ENCODE measurements at places on chromosomes 4 and X.

DNA sequence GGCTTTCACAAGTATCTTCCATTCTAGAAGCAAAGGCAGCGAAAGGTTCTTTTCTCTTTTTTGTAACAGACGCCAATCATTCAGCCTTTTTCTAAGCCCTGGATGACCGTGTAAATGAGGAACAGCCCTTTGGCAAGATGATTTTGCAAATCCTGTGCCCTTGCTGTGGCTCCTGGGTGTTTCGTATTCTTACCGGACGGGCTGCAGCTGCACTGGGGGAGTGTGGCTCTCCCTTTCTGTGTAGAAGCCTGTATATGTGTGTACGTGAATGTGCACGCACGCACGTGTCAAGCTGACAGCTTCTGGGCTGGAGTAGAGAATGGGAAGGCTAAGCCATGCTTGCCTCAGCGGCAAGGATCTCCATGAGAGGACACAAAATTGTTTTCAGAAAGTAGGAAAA lies 8.2 kb downstream of the GRPEL1 start:
- DNase-seq: no peak

DNA sequence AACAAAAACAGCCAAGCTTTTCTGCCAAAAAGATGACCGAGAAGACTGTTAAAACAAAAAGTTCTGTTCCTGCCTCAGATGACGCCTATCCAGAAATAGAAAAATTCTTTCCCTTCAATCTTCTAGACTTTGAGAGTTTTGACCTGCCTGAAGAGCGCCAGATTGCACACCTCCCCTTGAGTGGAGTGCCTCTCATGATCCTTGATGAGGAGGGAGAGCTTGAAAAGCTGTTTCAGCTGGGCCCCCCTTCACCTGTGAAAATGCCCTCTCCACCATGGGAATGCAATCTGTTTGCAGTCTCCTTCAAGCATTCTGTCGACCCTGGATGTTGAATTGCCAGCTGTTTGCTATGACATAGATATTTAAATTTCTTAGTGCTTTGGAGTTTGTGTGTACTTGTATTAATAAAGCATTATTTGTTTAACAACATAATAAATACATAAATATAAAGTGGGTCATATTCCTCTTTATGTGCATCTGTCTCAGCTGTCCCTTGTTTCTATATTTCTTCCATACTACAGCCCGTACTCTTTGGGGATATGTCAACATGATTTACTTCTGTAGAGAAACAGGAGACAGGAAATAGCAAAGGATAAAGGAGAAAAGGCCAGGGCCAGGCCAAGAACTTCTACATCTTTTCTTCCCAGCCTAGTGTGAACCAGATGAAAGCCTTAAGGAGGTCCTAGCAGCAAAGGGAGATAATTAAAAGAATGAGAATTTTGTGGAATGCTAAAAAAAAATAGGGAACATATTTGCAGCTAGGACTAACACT lies 667 bp downstream of the PTTG2 start:
- no peak for DNase-seq

GRCh38 chrX:67105758-67106116 lies 438.1 kb upstream of the AR start:
- DNase-seq: no peak

- DNase-seq: no peak
Observed at GRCh38 chr4:51851937-51852290, 9.0 kb downstream of the DCUN1D4 start.

GRCh38 chrX:145729635-145730034 lies 88.0 kb upstream of the SLITRK2 start:
- DNase-seq: no peak

- DNase-seq: no peak
Observed at GRCh38 chr4:67401902-67402301, 143.4 kb downstream of the CENPC start.

DNA sequence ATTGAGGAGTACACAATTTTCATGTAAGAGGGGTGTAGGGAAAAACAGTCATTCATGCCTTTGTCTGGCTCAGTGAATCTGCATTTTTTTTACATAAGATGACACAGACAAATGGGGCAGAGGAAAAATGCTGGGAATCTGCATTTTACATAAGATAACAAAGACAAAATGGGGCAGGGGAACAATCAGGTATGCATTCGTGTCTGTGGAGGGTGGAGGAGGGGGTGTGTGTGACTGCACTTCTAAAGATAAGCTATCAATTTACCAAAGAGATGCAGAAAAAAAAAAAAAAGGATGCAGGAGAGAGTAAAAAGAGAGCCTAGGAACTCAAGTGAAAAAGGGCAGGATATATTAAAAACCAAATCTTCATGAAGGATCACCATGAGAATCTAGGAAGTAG lies 637.4 kb downstream of the ZNF674 start:
- DNase-seq: no peak

DNA sequence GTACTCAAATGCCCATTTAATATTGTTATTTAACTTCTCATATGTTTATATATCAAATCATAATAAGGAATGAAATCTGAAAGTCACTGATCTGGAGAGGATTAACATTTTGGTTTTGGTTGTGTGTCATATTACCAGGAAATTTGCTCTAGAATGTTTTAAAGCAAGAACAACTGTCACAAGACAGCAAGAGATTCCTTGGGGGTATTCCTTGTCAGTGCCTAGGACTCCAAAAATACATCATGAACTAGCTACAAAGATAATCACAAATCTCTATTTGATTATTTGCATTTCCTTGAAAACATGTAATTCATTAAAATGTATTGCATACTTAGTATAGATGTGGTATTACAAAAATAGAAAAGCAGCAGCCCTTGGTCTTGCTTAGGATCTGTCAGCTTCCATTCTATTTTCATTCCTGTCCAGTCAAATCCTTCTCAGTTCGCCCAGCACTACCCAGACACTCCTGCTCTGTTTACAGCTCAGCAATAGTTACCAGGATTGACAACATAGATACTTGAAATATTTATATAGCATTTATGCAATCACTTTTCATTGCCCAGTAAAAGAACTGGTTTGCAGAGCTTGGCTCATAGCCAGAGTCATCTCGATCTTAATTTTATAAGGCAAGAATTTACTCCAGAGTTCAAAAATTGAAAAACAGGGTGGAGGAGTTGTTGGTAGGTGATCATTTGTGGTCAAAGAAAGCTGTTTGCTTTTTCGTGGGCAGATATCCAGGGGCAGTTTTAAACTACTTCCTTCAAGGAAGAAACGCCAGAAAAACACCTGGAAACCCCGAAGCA lies 9.2 kb upstream of the BMP3 start:
- DNase-seq: no peak

DNA sequence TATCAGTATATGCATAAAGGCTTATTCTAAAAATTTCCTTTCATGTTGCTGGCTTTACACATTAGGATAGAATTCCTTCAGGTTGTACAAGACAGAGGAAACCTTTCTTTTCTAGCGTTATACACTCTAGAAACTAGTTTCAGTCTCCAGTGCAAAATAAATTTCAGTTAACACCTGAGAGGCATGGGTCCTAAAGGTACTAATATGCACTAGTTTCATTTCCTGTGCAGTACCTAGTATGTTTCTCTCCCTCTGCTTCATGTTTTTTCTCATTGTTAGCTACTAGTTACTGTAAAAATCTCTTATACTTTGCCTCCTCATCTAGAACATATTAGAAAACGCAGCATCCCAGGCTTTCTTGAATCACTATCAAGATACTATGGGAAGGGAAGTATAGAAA lies 54.0 kb downstream of the SNX25 start:
- DNase-seq: no peak

- no peak for DNase-seq
Observed at GRCh38 chrX:97446298-97446882, 562.7 kb downstream of the RPA4 start.

DNA sequence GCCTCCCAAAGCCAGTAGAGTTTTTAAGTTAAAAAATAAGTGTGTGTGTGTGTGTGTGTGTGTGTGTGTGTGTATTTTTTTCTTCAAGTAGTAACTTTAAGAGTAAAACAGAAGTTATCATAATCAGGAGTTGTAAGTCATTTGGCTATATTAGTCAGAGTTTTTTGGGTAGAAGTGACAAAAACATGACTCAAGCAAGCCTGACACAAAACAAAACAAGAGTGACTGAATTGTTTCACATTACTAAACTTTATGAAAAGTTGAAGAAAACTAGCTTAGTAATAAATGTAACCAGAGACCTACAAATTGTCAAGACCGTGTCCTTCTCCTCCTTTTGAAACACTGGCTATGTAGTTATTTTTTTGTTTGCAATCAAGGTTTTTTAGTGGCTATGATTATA lies 738.0 kb upstream of the PITX2 start:
- DNase-seq: no peak

DNA sequence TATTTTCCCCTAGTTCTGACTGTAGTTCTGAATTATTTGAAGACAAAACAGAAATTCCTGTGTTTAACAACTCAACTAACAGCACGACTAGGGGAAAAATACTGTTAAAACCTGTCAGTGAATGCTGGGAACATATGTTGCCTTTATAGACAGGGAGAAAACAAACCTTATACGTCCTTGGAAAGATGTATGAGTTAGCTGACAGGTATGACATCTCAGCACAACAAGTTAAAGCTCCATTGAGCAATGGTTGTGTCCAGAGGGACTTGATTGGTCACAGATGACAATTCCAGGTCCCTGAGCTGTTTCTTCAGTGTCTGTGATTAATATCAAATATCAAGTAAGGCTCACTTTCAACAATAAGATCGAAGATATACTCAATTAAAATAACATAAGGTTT lies 58.2 kb upstream of the DDIT4L start:
- DNase-seq: no peak
